ENCODE measurements at places on chromosomes 2 and 18. TPM values are rescaled to one million over a fixed set of nuclear protein-coding genes. Genes with fewer than 3 reads are reported as not detected.
A peak's percentile ranks its signal among the peaks of the same experiment; 100 is the strongest.

Gene ARMC9
- total RNA-seq: 11.5 TPM

Gene UGT1A5
- total RNA-seq: 11.5 TPM

Gene LRATD1
- total RNA-seq: 112 TPM

Gene TANC1
- 34.5 TPM for total RNA-seq

Gene LRRC30
- total RNA-seq: not detected

Gene CYTIP
- 4.6 TPM for total RNA-seq

Gene LYG2
- total RNA-seq: not detected

Gene CD302
- 19.1 TPM for total RNA-seq

Gene NR4A2
- 7.4 TPM for total RNA-seq

Gene ALLC
- not detected for total RNA-seq

DNA sequence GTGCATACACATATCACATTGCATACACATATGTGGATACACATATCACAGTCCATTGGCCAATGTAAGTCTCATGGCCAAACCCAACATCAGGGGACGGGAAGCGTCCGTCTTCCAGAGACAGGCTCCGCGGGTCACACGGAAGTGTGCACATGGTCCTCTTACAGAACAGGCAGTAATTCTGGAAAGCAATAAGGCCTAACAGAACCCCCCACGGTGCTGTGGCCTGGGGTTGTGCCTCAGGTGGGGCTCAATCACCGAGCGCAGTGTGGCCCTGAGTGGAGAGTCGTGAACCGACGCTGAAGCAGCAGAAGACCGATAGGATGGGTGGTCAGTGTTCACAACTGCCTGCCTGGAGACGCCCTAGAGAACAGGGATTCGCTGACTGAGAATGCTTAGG is 857.3 kb downstream of the GALR1 start:
- no peaks in the 10 kb centered on the region for H3K27me3 ChIP-seq
- DNase-seq: no peak
- H3K27ac ChIP-seq: no peak overlapping the region
- H3K36me3 ChIP-seq: no peaks in the 10 kb centered on the region
- no peaks in the 10 kb centered on the region for H3K4me1 ChIP-seq
- no peak overlapping the region for H3K4me3 ChIP-seq

DNA sequence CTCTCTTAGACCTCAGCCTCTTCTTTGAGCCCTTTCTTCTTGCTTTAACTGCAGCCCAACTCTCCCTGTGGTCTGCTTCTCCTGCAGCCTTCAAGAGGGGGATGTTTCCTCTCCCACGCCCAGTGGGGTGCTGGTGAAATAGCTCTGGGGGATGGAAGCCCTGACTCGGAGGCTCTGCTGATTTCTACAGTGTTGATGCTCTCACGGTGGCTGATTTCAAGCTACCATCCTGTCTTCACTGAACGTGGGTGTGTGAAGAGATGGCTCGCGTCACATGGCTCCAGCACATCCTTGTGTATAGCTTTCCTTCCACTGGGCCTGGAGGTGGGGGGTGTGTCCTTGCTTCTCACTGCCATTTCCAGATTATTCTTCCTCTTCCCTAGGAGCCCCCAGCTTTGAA is 20.0 kb downstream of the MPP4 start:
- no peak overlapping the region for H3K4me3 ChIP-seq
- H3K36me3 ChIP-seq: no peaks in the 10 kb centered on the region
- no peaks in the 10 kb centered on the region for H3K27me3 ChIP-seq
- no peaks in the 10 kb centered on the region for H3K4me1 ChIP-seq
- H3K27ac ChIP-seq: no peak overlapping the region
- no peak for DNase-seq

DNA sequence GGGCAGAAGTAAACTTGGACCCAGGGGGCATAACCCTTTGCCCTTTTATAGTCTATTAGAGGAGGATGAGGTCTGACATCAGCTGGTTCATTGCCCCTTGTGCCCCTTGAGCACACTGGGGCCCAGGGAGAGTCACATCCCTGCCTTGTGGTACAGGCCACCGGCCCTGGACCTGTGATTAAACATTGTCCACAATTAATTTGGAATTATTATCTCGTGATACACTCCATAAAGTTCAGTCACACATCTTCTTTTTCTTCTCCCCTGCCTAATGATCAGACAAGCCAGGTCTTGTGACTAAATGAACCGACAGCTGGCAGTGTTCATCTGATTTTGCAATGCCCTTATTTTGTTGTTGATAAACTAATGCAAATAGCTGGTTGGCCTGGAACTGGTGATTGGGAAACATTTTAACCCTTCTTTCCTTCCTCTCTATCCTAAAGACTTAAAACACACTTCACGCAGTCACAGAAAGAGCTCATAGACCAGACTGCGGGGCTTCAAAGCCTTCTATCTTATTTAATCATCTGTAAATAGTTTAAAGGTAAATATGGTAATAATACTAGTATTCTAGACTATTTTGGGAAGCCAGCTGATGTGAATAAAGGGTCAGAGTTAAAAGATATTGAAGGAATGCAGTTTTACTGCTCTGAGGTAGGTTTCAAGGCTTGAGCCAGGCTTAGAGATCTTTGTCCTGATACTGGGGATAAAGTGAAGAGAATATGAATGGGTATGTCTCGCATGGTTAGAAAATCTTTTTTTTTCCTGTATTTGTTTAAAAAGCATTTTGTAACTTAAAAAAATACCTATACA is 13.4 kb downstream of the IL1R1 start:
- no peak overlapping the region for H3K4me3 ChIP-seq
- DNase-seq: peak; percentile 26
- no peaks in the 10 kb centered on the region for H3K36me3 ChIP-seq
- no peaks in the 10 kb centered on the region for H3K27me3 ChIP-seq
- no peaks in the 10 kb centered on the region for H3K4me1 ChIP-seq

DNA sequence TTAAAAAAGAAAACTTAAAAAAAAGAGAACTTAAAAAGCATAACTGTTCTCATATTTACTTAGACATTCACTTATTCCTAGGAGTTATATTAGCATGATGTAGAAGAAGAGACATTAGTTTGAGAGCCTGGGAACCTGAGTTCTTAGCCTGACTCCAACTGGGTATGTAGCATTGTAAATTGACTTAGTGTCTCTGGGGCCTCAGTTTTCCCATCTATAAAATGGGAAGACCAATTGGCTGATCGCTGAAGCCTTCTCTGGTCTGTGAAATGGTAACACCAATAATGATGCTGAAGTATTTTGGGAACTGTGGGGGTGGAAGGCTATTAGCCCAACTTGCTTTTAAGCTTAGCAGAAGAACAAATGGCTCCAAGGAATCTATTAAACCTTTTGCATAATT is 55.9 kb downstream of the CABLES1 start:
- H3K36me3 ChIP-seq: no peaks in the 10 kb centered on the region
- H3K4me3 ChIP-seq: no peak overlapping the region
- no peaks in the 10 kb centered on the region for H3K4me1 ChIP-seq
- no peaks in the 10 kb centered on the region for H3K27me3 ChIP-seq
- H3K27ac ChIP-seq: no peak overlapping the region

- no peak overlapping the region for H3K27ac ChIP-seq
- H3K4me3 ChIP-seq: no peak overlapping the region
- no peaks in the 10 kb centered on the region for H3K27me3 ChIP-seq
- H3K36me3 ChIP-seq: no peaks in the 10 kb centered on the region
These were observed 5.8 kb upstream of the RIF1 start for GRCh38 chr2:151403914-151404313.

GRCh38 chr2:234368861-234369261 is 128.0 kb downstream of the ARL4C start:
- H3K4me3 ChIP-seq: no peak overlapping the region
- peaks cover 38% of the 10 kb centered on the region for H3K4me1 ChIP-seq
- peak overlapping the region; percentile 74 for H3K27ac ChIP-seq
- no peaks in the 10 kb centered on the region for H3K36me3 ChIP-seq
- peak; percentile 55 for DNase-seq

DNA sequence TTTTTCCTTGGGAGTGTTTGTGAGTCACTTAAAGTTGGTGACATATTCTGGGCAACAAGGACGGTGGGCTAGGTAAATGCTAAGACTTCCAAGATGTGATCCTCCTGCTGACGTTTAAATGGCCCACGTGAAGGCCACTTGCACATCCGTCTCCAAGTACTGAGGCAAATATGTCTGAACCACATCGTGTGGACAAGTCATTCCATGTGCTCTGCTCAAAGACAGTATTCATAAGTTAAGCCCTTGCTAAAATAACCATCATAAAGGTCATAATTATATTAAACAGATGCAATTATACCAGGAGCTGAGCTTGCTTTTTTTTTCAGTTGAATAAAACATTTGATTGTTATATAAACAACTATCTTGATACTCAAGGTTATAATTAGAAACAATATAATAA is 44.8 kb downstream of the SPP2 start:
- no peaks in the 10 kb centered on the region for H3K4me1 ChIP-seq
- H3K27me3 ChIP-seq: peaks cover 3% of the 10 kb centered on the region
- DNase-seq: no peak
- H3K27ac ChIP-seq: no peak overlapping the region

GRCh38 chr2:168355779-168356476 is 100.1 kb upstream of the CERS6 start:
- H3K36me3 ChIP-seq: no peaks in the 10 kb centered on the region
- H3K4me1 ChIP-seq: no peaks in the 10 kb centered on the region
- DNase-seq: no peak
- H3K4me3 ChIP-seq: no peak overlapping the region
- no peaks in the 10 kb centered on the region for H3K27me3 ChIP-seq
- no peak overlapping the region for H3K27ac ChIP-seq

GRCh38 chr2:234051374-234052070 is 1.0 kb downstream of the SPP2 start:
- H3K4me3 ChIP-seq: no peak overlapping the region
- DNase-seq: no peak
- H3K4me1 ChIP-seq: no peaks in the 10 kb centered on the region
- no peak overlapping the region for H3K27ac ChIP-seq
- H3K27me3 ChIP-seq: no peaks in the 10 kb centered on the region

DNA sequence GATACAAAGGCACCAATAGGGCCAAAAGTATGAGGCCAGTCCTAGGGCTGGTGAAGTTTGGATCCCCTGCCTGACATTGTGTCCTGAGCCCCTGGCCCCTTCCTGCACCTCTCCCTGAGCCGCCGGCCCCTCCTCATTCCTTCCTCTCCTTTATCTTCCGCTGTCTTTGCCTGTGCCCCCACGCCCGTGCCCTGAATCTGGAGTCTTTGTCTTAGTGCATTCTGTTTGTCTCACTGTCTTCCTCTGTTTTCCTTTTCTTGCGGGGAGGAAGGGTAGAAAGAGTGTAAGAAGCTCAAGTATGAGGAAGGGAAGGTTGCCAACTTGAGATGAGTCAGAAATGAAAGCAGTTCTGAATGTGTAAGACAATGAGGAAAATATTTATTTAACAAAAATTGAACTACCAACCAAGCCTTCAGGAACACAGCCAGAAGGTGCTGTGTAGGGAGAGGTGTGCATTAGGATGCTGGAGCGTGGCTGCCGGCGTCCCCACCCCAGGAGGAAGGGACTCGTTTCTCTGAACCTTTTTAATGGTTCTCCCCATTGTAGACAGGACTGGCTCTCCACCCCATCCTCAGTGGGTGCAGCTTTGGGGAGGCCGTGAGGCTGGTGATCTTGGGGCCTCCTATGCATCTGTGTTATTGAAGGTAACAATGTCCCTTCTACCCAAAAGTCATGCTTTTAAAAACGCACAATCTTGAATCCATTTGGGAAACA is 133.1 kb downstream of the NEDD4L start:
- peaks cover 8% of the 10 kb centered on the region for H3K4me1 ChIP-seq
- no peak overlapping the region for H3K4me3 ChIP-seq
- DNase-seq: no peak
- no peak overlapping the region for H3K27ac ChIP-seq
- no peaks in the 10 kb centered on the region for H3K36me3 ChIP-seq
- no peaks in the 10 kb centered on the region for H3K27me3 ChIP-seq

- no peaks in the 10 kb centered on the region for H3K27me3 ChIP-seq
- H3K4me3 ChIP-seq: no peak overlapping the region
- H3K27ac ChIP-seq: no peak overlapping the region
- H3K4me1 ChIP-seq: peaks cover 7% of the 10 kb centered on the region
- H3K36me3 ChIP-seq: no peaks in the 10 kb centered on the region
These were observed 3.3 kb downstream of the L3MBTL4 start for GRCh38 chr18:6411382-6411781.

DNA sequence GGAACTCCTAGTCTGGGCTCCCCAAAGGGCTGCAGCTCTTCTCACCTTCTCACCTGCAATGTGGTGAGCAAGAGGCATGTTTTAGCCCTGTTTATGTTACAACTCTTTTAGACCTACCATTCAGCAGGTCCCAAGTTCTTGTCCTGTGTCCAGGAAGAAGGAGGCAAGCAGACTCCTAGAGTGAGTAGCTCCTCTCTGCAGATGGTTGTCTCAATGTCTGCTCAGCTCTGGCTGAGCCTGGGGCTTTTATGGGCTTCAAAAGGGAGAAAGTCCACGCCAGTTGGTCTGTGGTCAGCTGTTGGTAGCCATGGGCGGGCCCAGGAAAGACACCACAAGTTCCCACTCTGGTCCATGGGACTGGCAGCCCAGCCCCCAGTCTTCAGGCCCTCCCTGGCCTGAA is 148.1 kb upstream of the HS6ST1 start:
- no peak for DNase-seq
- no peak overlapping the region for H3K27ac ChIP-seq
- H3K4me1 ChIP-seq: no peaks in the 10 kb centered on the region

GRCh38 chr2:46000660-46001059 is 296.5 kb upstream of the EPAS1 start:
- peaks cover 22% of the 10 kb centered on the region for H3K4me1 ChIP-seq
- H3K36me3 ChIP-seq: no peaks in the 10 kb centered on the region
- H3K4me3 ChIP-seq: no peak overlapping the region
- peak overlapping the region; percentile 11 for H3K27ac ChIP-seq
- no peaks in the 10 kb centered on the region for H3K27me3 ChIP-seq

DNA sequence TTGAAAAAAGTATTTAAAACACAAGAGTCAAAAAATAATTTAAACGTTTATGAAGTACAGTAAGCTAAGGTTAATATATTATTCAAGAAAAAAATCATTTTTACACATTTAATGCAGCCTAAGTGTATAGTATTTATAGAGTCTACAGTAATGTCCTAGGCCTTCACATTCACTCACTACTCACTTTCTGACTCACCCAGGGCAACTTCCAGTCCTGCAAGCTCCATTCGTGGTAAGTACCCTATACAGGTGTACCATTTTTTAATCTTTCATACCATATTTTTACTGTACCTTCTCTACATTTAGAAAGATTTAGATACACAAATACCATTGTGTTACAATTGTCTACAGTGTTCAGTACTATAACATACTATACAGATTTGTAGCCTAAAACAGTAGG is 20.9 kb upstream of the RPRD1A start:
- H3K4me1 ChIP-seq: no peaks in the 10 kb centered on the region
- no peak overlapping the region for H3K4me3 ChIP-seq
- no peak for DNase-seq
- no peaks in the 10 kb centered on the region for H3K36me3 ChIP-seq

GRCh38 chr18:39751161-39751560 is 2185.6 kb upstream of the CELF4 start:
- H3K36me3 ChIP-seq: no peaks in the 10 kb centered on the region
- no peak overlapping the region for H3K27ac ChIP-seq
- H3K4me3 ChIP-seq: no peak overlapping the region

Measured in transverse colon (tissue), 4 donors.